CD4-positive, alpha-beta T cell (primary cell): ENCODE measurements at places on chromosomes 1 and 21.
A peak's percentile ranks its signal among the peaks of the same experiment; 100 is the strongest.

DNA sequence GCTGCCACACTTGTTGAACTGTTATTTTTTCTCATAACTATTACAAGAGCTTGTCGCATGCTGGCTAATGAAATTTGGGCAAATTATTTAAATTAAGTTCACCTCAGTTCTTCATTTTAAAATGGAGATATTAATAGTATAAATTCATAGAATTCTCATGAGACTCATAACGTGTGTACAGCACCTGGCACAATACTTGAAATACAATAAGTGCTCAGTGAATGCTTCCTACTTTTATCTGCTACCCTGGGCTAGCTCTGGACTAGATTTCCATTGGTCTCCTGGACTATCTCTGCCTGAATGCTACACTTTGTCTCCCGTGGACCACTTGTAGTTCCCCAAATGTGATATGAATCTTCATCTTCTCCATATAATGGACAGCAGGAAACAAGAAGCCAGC is 919 bp downstream of the SLAMF6 start:
- no peak for DNase-seq

- DNase-seq: no peak
Measured at GRCh38 chr1:239155466-239156091, 230.8 kb upstream of the CHRM3 start.

DNA sequence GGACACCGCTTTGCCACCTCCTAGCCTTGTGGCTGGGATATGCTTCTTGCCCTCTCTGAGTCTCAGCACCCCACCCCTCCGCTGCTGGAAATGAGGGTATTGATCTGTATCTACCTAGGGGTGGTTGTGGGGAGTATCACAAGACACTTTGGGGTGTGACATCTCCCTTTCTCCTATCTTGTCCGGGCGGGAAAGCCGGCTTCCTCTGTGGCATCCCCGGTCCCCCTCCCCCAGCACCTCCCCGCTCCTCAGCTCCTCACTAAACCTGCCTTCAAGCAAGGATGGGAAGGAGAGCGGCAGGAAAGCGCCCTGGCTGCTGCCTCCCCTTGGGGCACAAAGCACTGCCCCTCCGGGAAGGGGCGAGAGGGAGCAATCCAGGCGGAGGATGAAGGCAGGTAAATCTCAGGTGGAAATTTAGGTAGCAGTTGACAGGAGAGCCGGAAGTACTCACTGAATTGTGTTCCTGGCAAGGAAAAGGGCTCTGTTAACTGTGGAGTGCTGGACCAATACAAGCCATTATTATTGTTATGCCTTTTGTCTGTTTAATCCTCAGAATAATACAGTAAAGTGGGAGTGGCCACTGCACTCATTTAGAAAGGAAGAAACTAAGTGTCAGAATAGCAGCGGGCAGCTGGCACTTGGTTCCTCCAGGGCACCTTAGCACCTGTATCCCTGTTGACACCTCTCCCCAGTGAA is 49.0 kb upstream of the LRP8 start:
- no peak for DNase-seq

DNA sequence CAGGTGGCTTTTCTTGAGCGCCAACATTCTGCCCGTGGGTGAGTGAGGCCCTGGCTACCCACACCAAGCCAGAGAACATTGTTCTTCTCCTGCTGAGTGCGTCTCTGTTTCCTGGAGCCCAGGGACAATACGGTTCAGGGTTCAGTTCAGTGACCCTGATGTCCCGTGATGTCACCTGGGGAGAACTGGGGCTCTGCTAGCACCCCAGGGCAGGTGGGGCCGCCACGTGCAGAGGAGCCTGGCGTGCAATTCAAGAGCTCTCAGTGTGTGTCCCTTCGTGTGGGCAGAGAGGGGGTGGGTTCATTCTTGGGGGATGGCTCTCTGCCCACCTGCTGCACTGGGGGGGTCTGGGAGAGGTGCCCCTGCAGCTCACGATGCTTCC is 18.2 kb upstream of the PEX10 start:
- no peak for DNase-seq

- DNase-seq: peak; percentile 49
Measured at GRCh38 chr1:174968750-174969244, 30.9 kb upstream of the CACYBP start.

- no peak for DNase-seq
Measured at GRCh38 chr1:212555426-212555825, 53.1 kb upstream of the ATF3 start.

DNA sequence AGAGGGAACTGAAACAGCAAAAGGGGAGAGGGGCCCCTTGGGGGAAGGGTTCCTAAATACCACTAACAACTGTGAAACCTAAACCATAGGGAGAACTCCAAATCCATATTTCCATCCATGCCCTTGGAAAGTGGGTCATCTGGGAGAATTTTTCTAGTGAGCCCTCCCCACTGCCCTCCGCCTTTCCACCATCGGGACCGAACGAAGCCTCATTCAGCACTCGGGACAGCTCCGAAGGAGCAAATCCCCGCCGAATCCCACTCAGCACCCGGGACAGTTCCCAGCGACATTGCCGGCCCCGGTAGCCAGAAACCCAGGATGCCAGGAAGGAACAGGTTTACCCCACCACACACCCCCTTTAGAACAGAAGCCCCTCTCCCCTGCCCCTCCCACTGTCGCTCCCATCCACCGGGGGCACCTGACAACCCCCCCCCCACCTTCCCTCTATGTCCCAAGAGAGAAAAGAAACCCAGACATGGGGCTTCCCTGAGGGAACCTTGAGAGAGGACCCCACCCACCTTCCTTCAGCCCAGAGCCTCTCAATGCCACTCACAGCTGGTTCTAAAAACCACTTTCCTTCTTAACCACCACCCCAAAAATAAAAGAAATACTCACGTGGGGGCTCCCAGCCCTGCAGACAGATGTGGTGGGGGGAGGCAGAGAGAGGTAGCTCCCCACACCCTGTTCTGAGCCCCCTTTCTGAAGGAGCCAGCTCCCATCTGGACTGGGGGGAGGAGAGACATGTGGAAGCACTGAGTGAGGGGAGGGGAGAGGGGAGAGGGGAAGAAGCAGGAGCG is 4.5 kb downstream of the DLGAP3 start:
- DNase-seq: no peak

GRCh38 chr1:19676438-19676922 is 11.8 kb downstream of the HTR6 start:
- DNase-seq: no peak

DNA sequence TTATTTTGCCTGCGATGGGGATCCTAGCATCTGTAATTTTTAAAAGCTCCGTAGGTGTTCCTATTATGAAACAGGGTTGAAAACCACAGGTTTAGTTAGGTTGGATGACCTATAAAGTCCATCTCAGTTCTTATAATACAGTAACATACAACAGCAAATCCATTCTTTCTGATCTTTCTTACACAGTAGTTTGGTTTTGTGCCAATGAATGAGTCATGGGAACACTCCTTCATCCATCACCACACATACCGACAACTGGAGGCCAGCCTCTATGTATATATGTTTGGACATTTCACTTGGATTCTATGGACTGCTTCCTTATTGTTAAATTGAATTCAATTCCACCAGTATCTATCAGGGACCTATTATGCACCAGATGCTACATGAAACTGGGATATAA is 118.4 kb upstream of the L1TD1 start:
- DNase-seq: no peak

- no peak for DNase-seq
Measured at GRCh38 chr1:214707306-214708087, 104.5 kb downstream of the CENPF start.

DNA sequence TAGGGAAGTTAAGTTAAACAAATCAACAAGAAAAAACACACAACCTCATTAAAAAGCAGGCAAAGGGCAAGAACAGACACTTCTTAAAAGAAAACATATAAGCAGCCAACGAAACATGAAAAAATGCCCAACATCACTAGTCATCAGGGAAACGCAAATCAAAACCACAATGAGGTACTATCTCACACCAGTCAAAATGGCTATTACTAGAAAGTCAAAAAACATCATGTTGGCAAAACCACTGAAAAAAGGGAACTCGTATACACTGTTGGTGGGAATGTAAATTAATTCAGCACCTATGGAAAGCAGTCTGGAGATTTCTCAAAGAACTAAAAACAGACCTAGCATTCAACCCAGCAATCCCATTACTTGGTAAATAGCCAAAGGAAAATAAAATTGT is 51.1 kb downstream of the HSF2BP start:
- DNase-seq: no peak
